ENCODE measurements at places on chromosomes 5 and 9. TPM values are rescaled to one million over a fixed set of nuclear protein-coding genes. Genes with fewer than 3 reads are reported as not detected.
A peak's percentile ranks its signal among the peaks of the same experiment; 100 is the strongest.

The CA9 gene
- total RNA-seq, result not detected

GRCh38 chr9:116468369-116468768 lies 218.7 kb upstream of the TRIM32 start:
- no peak for DNase-seq
- no peak overlapping the region for H3K4me3 ChIP-seq
- H3K4me1 ChIP-seq, result peaks cover 5% of the 10 kb centered on the region
- no peak overlapping the region for H3K27ac ChIP-seq
- H3K27me3 ChIP-seq, result no peaks in the 10 kb centered on the region
- H3K36me3 ChIP-seq, result no peaks in the 10 kb centered on the region

The ENC1 gene
- total RNA-seq, result 25.7 TPM

The PCDHB16 gene
- 0.20 TPM for total RNA-seq

DNA sequence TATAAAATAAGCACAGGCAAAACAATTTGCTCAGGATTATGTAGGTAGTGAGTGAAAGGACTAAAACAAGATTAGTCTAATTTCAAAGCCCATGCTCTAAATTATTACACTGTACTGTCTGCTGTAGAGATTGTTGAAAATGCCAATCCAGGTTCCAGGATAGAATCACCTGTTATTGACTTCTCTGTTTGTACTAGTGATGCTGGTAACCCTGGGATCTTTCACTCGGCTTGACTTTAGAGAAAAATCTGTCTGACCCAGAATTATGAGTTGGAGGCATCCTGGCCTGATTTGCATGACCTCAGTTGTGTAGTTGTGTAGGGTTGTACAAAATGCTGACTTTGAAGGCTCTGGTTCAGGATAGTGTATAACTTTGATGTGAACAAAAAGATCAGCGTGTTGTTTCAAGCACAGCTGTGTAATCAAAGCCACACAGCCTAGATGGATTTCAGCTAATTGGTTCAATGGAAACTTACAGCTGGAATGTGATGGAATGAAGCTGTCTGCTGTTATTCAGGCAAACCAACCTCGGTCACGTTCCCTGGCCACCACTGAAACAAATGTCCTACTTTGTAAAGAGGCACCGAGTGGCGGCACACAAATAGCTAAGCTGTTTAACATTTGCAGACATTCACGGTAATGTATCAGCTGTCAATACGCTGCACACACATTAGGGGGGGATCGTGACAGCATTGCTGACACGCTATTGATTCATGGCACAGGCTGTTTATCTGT lies 340.3 kb downstream of the KCTD16 start:
- H3K4me1 ChIP-seq, result no peaks in the 10 kb centered on the region
- H3K27me3 ChIP-seq, result no peaks in the 10 kb centered on the region
- no peak overlapping the region for H3K27ac ChIP-seq
- no peak overlapping the region for H3K4me3 ChIP-seq
- DNase-seq, result no peak

- H3K4me3 ChIP-seq, result no peak overlapping the region
- no peak overlapping the region for H3K27ac ChIP-seq
- no peak for DNase-seq
Observed at GRCh38 chr5:115338851-115339250, 42.4 kb upstream of the CCDC112 start.

The TTC39B gene
- total RNA-seq, result 33.7 TPM

The C9orf50 gene
- total RNA-seq, result not detected

DNA sequence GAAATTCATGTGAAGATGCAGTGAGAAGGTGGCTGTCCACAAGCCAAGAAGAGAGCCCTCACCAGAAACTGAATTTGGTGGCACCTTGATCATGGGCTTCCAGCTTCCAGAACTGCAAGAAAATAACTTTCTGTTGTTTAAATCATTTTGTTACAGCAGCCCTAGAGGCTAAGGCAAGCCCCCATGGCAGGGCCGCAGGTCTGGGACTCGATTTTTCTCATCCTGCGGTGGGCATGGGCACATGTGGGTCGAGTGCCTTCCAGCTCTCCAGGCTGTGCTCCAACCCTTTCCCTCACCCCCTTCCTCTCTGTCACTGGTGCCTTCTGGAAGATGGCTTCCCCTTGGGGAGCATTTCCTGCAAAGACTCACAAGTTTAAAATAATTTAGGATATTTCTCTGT lies 40.7 kb downstream of the AHRR start:
- DNase-seq, result no peak
- H3K4me1 ChIP-seq, result no peaks in the 10 kb centered on the region
- H3K4me3 ChIP-seq, result no peak overlapping the region
- H3K27ac ChIP-seq, result no peak overlapping the region
- H3K36me3 ChIP-seq, result no peaks in the 10 kb centered on the region
- H3K27me3 ChIP-seq, result no peaks in the 10 kb centered on the region

GRCh38 chr9:137604345-137605086 lies 970 bp upstream of the ARRDC1 start:
- DNase-seq, result no peak
- peak overlapping the region; percentile 85 for H3K27ac ChIP-seq
- no peaks in the 10 kb centered on the region for H3K36me3 ChIP-seq
- peak overlapping the region; percentile 68 for H3K4me3 ChIP-seq
- peaks cover 26% of the 10 kb centered on the region for H3K4me1 ChIP-seq
- H3K27me3 ChIP-seq, result no peaks in the 10 kb centered on the region

The LCN6 gene
- total RNA-seq, result 1.1 TPM

The FOXD4L6 gene
- not detected for total RNA-seq

- H3K4me3 ChIP-seq, result peak overlapping the region; percentile 88
- H3K36me3 ChIP-seq, result no peaks in the 10 kb centered on the region
- peaks cover 22% of the 10 kb centered on the region for H3K4me1 ChIP-seq
- peak overlapping the region; percentile 93 for H3K27ac ChIP-seq
- no peaks in the 10 kb centered on the region for H3K27me3 ChIP-seq
- DNase-seq, result no peak
Observed at GRCh38 chr9:34177593-34178435, 1.0 kb upstream of the UBAP1 start.

The C1QTNF3 gene
- total RNA-seq, result 7.5 TPM

DNA sequence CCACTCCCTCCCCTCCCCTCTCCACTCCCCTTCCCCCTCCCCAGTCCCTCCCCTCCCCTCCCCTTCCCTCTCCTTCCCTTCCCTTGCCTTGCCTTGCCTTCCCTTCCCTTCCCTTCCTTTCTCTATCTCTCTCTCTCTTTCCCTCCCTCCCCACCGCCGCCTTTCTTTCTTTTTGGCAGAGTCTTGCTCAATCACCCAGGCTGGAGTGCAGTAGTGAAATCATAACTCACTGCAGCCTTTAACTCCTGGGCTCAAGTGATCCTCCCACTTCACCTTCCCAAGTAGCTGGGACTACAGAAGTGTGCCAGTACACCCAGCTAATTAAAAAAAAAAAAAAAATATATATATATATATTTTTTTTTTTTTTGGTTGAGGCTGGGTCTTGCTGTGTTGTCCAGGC lies 45.5 kb downstream of the IL31RA start:
- no peaks in the 10 kb centered on the region for H3K36me3 ChIP-seq
- DNase-seq, result no peak
- H3K4me1 ChIP-seq, result no peaks in the 10 kb centered on the region
- no peak overlapping the region for H3K4me3 ChIP-seq
- H3K27ac ChIP-seq, result no peak overlapping the region

DNA sequence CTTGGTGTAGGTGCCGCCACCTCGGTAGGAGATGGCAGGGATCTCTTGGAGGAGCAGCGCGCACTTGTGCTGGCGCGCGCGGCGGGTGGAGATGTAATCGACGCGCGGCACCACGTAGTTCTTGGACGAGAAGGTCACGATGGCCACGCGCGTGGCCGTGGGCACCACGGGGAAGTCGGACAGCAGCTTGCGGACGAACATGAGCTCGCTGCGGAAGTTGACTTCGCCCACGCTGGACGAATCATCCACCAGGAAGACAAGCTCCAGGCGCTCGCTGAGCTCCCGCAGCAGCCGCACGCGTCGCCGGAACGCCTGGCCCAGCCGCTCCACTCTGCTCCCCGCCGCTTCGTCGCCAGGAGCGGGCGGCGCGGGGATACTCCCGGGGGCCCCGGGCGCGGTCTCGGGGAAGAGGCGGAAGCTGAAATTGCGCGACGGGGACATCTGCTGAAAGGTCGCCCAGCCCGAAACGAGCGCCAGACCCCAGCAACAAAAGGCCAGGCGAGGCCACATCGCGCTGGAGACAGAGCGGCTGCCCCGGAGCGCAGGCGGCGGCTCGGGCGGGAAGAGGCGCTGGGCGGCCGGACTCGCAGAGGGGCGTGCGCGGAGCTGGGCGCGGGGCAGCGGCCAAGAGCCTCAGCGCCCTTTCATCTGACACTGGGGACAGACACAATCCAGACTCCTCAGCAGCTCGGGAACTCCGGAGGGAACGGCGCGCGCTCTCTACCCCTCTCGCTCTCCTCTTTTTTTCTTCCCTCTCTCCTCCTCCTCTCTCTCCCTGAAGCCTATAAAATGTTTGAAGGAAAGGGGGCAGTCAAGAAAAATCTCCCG lies at the start of gene SVEP1:
Gene SVEP1, minus strand, starts transcription at position 708 of the 828 bp plus-strand sequence. Its CDS starts 198 bp downstream, at position 510.
- H3K4me3 ChIP-seq, result peak within 1 kb of the TSS; percentile 33
- H3K36me3 ChIP-seq, result no peaks in the 10 kb centered on the region
- peak within 1 kb of the TSS; percentile 75 for H3K27ac ChIP-seq
- no peak for DNase-seq
- peaks cover 62% of the 10 kb centered on the region for H3K27me3 ChIP-seq

- H3K27ac ChIP-seq, result peak overlapping the region; percentile 23
- H3K27me3 ChIP-seq, result no peaks in the 10 kb centered on the region
- no peaks in the 10 kb centered on the region for H3K36me3 ChIP-seq
- no peak overlapping the region for H3K4me3 ChIP-seq
- DNase-seq, result no peak
Observed at GRCh38 chr5:77167695-77168121, 42.8 kb upstream of the PDE8B start.

- no peaks in the 10 kb centered on the region for H3K4me1 ChIP-seq
- H3K36me3 ChIP-seq, result no peaks in the 10 kb centered on the region
- no peaks in the 10 kb centered on the region for H3K27me3 ChIP-seq
- no peak for DNase-seq
- H3K27ac ChIP-seq, result no peak overlapping the region
Observed at GRCh38 chr9:4844056-4844838, 51.5 kb downstream of the RCL1 start.

DNA sequence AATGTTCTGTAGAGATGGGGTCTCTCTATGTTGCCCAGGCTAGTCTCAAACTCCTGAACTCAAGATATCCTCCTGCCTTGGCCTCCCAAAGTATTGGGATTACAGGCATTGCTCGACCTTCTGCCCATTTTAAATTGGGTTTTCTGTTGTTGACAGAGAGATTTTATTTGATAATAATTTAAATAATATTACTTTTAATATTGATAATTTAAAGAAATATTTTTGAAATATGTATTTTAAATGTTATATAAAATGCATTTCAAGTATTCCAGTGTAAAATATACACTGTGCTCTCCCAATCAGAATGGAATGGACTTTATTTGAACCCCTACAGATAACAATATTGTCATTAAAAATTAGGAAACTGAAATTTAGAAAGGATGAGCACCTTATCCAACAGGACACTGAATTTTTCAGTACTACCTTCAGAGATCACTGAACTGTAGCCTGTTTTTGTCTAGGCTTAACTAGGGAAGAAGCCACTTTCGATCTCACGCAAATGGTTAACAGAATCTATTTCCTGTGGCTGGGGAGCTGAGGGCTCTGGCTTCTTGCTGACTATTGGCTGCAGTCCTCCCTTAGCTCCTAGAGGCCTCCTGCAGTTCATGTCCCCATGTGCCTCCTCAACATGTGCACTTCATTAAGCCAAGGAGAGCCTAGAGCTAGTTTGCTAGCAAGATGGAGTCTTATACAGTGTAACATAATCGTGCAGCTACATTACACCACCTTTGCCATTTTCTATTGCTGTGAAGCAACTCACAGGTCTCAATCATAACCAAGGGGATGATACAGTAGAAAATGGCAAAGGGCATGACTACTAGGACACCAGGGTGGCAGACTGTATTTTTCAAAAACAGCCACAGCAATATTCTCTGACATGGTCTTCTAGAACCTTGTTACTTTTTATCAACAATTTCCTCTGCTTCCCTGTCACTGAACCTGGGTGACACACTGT lies 150.0 kb downstream of the CDC42SE2 start:
- H3K27ac ChIP-seq, result no peak overlapping the region
- H3K4me3 ChIP-seq, result no peak overlapping the region
- DNase-seq, result no peak
- H3K4me1 ChIP-seq, result no peaks in the 10 kb centered on the region
- no peaks in the 10 kb centered on the region for H3K27me3 ChIP-seq
- no peaks in the 10 kb centered on the region for H3K36me3 ChIP-seq

The GRM6 gene
- total RNA-seq, result not detected

DNA sequence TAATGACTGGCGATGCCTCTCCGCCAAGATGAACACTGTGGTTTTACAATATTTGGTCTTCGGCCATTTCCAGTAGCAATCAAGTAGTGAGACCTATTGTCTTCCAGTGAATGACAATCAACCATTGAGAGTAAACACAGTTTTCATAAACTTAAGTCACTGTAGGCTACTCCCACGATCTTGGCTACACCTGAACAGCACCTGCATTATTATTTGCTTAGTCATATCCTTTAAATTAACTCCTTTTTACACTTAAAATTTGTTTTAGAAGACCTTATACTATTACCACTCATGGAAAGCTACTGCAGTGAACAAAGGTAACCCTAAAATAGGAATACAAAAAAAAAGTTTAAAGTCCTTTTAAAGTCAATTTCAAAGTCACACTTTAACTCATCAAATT lies 58.2 kb downstream of the ZNF354C start:
- H3K36me3 ChIP-seq, result no peaks in the 10 kb centered on the region
- DNase-seq, result no peak
- H3K27ac ChIP-seq, result no peak overlapping the region
- H3K4me1 ChIP-seq, result no peaks in the 10 kb centered on the region
- no peak overlapping the region for H3K4me3 ChIP-seq

The OR5C1 gene
- total RNA-seq, result not detected

DNA sequence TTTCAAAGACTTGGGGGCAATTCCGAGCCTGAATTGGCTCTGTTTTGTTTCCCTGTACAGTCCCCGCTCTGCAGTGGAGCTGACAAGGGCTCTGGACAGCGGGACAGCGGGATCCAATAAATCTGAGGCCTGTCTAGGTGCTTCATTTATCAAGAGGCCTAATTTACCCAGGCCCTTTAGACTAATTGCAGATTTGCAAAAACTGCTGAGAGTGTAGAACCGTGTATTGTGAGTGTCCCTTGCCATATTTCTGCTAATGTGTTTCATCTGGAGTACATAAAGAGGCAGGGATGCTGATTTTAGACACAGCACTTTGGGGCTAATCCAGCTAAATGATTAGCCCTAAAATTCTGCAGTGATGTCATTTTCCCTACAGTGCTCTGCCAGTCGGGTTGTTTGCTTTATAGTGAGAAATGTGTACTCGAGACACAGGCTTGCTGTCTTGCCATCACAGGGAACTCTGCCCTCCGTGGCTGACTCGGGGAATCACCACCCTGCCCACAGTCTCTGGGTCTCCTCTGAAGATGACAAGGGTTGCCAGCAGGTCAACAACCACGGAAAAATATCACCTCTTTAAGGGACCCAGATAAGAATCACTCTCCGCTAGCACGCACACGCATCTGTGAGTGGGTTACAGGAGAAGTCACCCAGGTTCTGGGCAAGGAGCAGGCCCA lies 592.0 kb downstream of the BNC2 start:
- no peak overlapping the region for H3K4me3 ChIP-seq
- H3K4me1 ChIP-seq, result no peaks in the 10 kb centered on the region
- H3K27me3 ChIP-seq, result no peaks in the 10 kb centered on the region
- H3K36me3 ChIP-seq, result no peaks in the 10 kb centered on the region
- no peak overlapping the region for H3K27ac ChIP-seq

The ECM2 gene
- 0.37 TPM for total RNA-seq

The THBS4 gene
- 10.0 TPM for total RNA-seq

GRCh38 chr5:169945831-169946261 lies 34.4 kb downstream of the INSYN2B start:
- H3K27ac ChIP-seq, result no peak overlapping the region
- H3K36me3 ChIP-seq, result no peaks in the 10 kb centered on the region
- no peaks in the 10 kb centered on the region for H3K27me3 ChIP-seq
- DNase-seq, result no peak
- H3K4me1 ChIP-seq, result no peaks in the 10 kb centered on the region

Measured in transverse colon (tissue), 4 donors.